ENCODE measurements at places on chromosomes 3 and 15.

- peak; percentile 64 for DNase-seq
Observed at GRCh38 chr3:112303764-112304325, 9.8 kb upstream of the SLC9C1 start.

DNA sequence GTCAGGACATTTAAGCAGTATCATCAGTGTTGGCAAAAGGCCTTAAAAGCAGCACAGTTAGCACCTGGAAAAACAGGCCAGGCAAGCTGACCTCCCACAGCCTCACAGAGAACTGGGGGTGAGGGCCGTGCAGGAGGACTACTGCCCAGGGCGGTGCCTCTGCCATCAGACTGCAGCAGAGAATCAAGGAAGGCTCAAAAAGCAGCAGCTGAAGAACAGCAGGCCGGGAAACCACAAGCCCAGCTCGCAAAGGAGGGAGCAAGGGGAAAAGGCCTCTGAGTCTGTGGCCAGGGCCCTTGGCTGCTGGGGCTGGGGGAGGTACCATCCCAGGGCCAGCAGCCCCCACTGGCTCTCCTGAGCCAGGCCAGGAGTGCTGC lies 84.2 kb downstream of the SEC22A start:
- no peak for DNase-seq

GRCh38 chr3:32816439-32817256 lies 1.1 kb upstream of the TRIM71 start:
- peak; percentile 21 for DNase-seq

GRCh38 chr3:44237665-44238064 lies 4.0 kb upstream of the TOPAZ1 start:
- no peak for DNase-seq

DNA sequence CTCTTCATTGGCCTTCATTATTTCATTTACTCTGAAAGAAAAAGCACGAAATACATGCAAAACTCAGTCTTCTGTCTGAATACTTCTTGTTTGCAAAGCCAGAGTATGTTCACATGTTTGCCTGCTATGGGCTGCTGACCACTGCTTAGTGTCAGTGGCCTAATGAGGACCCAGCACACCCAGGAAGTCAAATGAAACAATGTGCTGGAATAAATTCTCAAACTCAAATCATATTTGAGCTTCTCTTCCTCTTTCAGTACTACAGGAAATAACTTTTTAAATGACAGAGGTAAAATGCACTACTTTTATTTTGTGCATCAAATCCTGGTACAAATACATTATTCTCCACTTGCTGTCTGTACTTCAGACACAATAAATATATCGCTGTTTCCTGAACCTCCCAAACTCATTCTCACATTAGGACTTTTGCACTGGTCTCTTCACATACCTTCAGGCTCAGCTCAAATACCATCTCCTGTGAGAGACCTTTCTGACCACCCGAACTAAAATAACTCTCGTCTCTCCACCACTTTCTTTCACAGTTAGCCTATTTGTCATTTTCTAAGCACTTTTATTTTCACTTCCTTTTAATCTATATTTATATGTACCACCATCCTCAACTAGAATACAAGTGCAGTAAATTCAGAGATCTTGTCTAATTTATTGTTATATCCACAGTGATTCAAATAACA lies 176.8 kb downstream of the TUSC7 start:
- DNase-seq, result no peak

- peak; percentile 80 for DNase-seq
Observed at GRCh38 chr3:108486941-108487340, 23.5 kb downstream of the MYH15 start.

GRCh38 chr3:46829699-46830208 lies 33.5 kb downstream of the MYL3 start:
- DNase-seq, result no peak

DNA sequence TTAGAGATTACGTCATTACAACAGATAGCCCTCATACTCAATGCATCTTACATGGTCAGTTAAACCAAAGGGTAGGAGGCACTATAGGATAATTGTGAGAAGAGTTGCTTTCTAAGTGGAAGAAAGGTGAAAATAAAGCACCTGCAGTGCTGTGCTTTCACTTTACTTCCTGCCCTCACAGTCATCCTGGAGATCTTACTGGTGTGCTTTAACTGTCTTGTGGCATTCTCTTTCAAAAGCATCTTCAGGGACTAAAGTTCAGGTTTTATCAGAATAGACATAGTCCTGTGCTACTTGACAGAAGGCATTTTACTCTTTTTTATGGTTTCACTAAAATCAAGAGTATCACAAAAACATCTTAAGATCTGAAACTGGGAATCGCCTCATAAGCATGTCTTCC lies 286.6 kb downstream of the ZBTB20 start:
- no peak for DNase-seq

DNA sequence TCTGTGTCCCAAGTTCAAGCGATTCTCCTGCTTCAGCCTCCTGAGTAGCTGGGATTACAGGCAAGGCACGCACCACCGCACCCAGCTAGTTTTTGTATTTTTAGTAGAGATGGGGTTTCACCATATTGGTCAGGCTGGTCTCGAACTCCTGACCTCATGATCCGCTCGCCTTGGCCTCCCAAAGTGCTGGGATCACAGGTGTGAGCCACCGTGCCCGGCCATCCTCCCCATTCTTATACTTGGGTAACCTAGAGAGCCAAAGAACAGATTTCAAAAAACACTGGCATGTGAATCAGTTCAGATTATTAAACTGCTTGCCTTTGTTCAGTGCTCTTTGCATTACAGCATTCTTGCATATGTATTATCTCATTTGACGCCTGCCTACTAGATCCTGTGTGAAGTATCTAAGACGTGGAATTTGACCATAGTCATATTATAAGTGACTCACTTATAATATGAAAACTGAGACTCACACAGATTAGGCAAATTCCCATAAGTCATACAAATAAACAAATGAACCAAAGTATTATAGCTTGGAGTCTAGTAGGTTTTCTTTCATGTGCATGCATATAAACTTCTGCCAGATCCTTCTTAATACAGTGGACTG lies 123.5 kb downstream of the UNC13C start:
- DNase-seq, result no peak

- peak; percentile 70 for DNase-seq
Observed at GRCh38 chr3:7518456-7518855, 657.5 kb downstream of the GRM7 start.

GRCh38 chr15:67022587-67023105 lies 42.8 kb upstream of the SMAD3 start:
- DNase-seq, result no peak

DNA sequence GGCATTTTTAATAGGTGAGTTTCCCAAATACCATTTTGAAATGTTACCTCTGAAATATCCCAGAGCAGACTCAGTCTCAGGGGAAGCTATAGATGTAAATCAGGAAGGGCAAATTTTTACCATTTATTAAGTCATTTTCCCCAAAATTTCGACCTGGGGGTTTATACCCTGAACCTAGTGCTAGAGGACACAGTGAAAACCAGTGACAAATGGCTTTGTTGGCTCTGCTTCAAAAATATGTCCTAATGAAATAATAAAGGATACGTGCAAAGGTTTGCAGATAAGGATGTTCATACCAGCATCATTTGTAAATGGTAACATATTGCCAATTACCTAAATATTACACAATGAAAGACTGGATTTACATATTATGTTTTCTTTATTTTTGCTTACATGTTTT lies 546.7 kb upstream of the ADAMTS9 start:
- DNase-seq, result no peak

DNA sequence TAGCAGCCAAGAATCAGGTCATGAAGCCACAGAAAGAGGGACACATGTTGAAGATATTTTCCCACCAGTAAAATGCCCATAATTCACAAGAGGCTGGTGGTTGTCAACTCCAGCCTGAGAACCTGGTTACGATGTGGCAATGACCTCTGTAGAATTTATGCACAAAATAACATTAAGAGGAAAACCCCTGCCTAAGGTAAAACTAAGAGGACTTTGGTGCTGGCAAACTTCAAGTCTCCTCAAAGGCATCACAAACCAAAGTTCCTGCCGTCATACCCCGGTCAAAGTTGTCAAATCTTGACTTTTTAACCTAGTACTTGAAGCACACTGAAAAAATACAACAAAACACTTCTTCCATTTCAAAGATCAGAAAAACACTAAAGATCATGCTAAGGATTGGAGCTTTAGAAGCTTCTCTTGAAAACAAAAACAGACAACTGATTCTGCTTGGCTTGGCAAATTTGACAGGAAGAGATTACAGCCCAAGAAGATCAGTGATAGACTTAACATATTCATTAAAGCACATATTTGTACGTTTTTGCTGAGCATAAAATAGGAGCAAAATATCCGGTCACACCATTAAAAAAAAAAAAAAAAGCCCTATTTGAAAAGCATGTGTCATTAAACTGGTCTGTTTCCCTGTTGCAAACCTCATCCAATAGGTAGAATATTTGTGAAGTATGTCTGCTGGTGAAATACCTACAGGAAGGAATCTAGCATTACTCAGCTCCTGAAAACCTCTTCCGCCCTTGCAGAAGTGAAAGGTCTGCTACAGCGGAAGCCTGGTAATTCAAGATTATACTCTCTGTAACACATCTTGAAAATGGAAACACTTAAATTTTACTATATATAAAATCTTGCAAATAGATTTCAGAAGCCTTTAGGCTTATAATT lies 22.8 kb downstream of the EIF4E3 start:
- DNase-seq, result peak; percentile 54

GRCh38 chr3:15409239-15409638 lies 18.1 kb downstream of the METTL6 start:
- DNase-seq, result peak; percentile 56

GRCh38 chr15:89101302-89102193 lies 13.3 kb downstream of the ABHD2 start:
- DNase-seq, result peak; percentile 98

- no peak for DNase-seq
Observed at GRCh38 chr3:6088433-6088832, 772.5 kb upstream of the GRM7 start.

- no peak for DNase-seq
Observed at GRCh38 chr15:27077790-27078189, 106.8 kb downstream of the GABRG3 start.

GRCh38 chr3:193851941-193852674 lies 259.1 kb downstream of the OPA1 start:
- peak; percentile 48 for DNase-seq

DNA sequence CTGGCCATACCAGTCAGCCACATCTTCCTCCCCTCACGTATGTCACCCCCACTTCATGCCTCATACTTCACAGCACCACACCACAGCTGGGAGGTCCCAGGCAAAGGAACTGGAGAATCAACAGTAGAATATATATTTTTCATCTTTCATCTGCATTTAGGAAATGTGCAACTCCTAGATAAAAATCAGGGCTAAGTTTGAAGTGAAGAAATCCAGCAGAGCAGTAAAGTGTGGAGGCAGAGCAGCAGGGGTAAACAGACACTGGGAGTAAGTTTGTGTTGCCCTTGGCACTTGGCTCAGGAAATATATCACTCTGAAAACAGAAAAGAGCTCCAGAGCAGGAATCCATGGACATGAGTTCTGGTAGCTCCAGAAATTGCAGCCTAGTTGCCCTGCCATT lies 2.8 kb upstream of the HERC1 start:
- DNase-seq, result no peak

- DNase-seq, result peak; percentile 57
Observed at GRCh38 chr15:67839499-67839928, 331 bp downstream of the RNU6-1 start.

DNA sequence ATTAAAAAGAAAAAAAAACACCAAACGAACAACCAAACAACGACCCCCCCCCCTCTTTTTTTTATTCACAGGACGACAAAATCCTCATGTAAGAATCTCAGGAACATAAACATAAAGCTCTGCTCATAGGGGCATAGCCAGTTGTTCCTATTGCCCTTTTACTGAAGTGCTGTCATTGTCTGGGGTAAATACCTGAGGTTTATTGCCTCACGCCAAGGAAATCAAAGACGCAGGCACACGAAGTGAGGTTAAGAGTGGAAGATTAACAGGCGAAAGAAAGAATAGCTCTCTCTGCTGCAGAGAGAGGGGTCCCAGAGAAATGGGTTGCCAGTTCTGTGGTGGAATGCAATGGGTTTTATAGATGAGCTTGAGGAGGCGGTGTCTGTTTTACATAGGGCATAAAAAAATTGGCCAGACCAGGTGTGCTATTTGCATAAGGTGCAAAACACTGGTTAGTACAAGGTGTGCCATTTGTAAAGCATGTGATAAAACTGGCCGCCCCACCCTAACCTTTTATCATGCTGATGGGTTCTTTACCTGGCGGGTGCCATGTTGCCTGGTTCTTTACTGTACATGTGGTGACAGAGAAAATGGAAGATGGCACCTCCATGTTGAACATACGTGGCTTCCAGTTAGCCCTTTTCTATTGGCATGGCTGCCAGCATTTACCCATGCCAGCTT lies 257.6 kb upstream of the ZPLD1 start:
- DNase-seq, result no peak

GRCh38 chr15:34699968-34700640 lies 54.7 kb downstream of the GJD2 start:
- DNase-seq, result no peak

DNA sequence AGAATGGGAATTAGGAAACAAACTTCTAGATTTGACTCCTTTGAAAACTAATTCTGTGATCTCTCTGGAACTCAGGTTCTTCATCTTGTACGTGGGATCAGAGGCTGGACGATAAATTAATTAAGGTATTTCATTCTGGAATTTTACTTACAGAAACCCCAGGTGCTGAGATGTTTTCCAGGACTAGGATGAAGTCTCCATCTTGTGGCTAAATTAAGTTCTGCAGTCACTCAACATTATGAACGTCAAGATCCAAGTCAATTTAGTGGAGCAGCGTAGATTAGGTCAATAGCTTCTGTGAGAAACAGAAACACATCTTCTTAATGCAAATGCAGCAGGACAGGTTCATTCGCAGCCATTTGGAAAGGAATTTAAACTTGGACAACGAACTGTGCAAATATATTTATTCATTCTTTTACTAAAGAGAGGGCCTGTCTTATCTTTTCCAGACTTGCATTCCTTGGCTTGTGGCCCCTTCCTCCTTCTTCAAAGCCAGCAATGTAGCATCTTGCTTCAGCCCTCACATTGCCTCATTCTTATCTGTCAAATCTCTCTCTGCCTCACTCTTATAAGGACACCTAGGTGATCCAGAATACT lies 26.7 kb upstream of the TMC3 start:
- peak; percentile 82 for DNase-seq

DNA sequence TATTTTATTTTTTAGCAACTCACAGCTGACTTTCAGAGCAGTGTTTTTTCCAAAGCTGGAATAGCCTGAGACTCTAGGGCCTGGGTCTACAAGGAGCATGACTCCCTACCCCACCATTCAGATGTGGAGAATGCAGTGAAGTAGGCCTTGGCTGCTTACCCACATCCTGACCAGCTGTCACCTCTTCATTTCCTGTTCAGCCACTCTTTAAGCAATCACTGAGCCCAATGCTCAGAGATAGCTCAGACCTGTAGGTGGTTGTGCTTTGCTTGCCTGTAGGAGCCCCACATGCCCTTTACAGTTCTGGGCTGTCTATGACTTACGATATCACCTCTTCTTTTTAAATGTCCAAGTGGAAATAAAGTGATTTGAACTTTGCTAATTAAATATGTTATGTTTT lies 148.1 kb downstream of the NEK11 start:
- DNase-seq, result peak; percentile 52

Data from choroid plexus epithelial cell (primary cell).